Stomach (tissue), 19 donors: ENCODE measurements at places on chromosomes 13 and 19. TPM values are rescaled to one million over a fixed set of nuclear protein-coding genes. Genes with fewer than 3 reads are reported as not detected.

DNA sequence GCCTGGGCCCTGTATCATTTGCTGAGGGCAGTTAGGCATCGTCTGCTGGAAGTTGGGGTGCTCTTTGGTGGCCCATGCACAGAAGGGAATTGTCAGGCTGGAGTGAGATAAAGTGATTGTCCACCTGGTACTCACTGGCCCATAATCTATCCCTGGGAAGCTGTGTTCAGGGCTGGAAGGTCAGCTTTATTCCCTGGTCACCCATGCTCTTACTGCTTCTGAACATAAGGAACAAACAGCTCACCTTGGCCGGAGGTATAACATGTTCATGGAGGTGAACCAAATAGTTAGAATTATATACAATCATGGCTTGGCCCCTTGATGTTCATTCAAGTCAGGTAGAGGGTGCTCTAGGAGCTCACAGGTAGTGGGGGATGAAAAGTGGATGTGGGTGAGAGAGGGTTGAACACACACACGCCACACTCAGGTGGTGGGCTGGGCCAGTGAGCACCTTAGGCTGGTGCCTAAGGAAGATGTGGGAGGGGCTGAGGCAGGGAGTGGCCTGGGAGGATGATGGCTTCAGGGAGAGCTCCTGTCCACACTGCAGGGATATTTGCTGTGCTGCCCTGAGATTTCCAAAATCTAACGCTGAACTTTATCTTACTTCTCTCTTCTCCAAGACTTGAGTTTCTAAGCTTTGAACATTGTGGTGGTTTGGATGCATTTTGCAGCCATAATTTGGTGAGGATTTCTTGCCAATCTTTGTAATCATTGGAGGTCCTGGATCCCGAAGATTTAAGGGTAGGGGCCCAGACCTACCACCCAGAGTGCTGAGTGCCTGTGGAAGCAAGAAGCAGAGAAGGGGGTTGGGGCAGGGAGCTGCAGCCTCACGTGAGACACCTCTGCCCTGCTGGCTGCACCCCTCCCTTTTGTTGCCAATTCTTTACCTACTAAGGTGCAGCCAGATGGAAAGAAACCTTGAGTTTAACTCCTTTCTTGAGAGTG is 420.6 kb downstream of the ZNF536 start:
- no peak for DNase-seq
- no peak overlapping the region for H3K4me3 ChIP-seq
- H3K27me3 ChIP-seq, result no peaks in the 10 kb centered on the region
- no peaks in the 10 kb centered on the region for H3K36me3 ChIP-seq
- H3K27ac ChIP-seq, result no peak overlapping the region

- no peak overlapping the region for H3K27ac ChIP-seq
- peaks cover 12% of the 10 kb centered on the region for H3K36me3 ChIP-seq
- H3K27me3 ChIP-seq, result no peaks in the 10 kb centered on the region
- peak overlapping the region; percentile 89 for H3K4me3 ChIP-seq
Measured at GRCh38 chr19:55341171-55341588, 1.5 kb downstream of the KMT5C start.

DNA sequence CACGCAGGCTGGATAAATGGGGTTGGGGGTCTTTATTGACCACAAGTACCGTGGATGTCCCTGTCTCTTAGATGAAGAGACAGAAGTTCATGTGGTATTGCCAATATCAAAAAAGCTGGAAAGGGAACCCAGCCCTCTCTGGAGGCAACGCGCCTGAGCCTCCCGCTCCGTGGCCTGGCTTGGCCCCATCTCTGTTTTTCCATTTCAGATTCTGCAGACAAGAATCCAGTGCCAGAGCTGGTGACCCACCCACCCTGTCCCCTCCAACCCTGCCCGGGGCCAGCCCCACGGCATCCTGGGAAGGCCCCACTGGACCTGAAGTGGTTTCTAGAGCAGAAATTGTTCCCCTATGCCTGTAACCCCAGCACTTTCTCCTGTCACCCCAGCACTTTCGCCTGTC is 57.7 kb downstream of the PTPRS start:
- H3K27me3 ChIP-seq, result no peaks in the 10 kb centered on the region
- H3K4me3 ChIP-seq, result no peak overlapping the region
- peak overlapping the region; percentile 47 for H3K27ac ChIP-seq
- H3K36me3 ChIP-seq, result no peaks in the 10 kb centered on the region

The NCAN gene
- total RNA-seq, result not detected

DNA sequence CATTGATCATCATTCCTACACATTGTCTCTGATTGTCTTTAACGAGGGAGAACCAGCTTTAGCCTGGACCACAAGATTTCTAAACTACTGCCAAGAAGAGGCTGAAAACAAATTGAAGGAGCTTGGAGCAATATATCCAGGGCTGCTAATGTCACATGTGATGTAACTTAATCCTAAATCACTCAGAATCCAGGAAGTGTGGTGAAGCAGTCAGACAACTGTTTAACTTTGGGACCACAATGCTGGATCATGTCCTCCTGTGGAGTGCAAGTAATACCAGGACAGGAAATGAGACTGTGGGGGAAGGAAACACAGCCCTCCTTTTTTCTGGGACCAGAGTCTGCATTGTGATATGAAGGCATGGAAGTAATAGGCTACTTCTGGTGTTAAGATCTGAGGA is 430.2 kb downstream of the KCTD12 start:
- H3K4me3 ChIP-seq, result no peak overlapping the region
- no peaks in the 10 kb centered on the region for H3K4me1 ChIP-seq
- no peak overlapping the region for H3K27ac ChIP-seq
- peak; percentile 30 for DNase-seq
- no peaks in the 10 kb centered on the region for H3K27me3 ChIP-seq
